ENCODE measurements at places on chromosomes 2 and 18.

GRCh38 chr2:15251753-15252152, 309.4 kb downstream of the NBAS start:
- DNase-seq: no peak

DNA sequence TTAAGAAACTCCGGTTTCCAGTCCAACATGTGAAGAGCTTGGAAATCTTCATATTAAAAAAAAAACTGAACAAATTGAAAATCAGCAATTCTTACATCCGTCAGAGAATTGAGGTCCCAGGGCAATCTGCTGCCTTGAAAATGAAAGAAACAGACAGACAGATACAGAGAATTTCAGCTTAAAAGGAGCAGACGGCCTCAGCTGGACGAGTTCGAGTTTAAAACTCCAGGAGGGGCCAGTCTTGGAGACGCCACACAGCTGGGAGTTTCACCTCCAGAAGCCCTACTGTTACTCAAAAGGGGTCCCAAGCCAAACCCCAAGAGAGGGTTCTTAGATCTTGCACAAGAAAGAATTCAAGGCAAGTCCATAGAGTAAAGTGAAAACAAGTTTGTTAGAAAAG, 226.5 kb upstream of the ARL4C start:
- DNase-seq: no peak

DNA sequence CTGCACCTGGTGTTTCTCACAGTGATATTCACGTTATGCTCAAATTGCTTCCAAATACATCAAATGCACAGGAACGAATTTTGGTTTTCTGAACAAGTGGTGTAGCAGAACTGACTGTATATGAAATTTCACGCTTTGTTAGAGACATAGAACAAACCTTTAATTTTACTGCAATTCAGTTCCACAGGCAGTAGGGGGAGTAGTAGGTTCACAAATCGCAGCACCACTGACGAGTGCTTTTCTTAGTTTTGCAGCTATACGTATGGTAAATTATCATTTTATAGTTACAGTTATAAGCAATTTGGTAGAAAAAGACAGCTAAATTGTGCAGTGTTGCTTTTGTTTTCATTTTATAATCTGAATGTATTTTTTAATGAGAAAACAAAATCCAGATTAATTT, 113.3 kb downstream of the KIAA1328 start:
- DNase-seq: no peak

DNA sequence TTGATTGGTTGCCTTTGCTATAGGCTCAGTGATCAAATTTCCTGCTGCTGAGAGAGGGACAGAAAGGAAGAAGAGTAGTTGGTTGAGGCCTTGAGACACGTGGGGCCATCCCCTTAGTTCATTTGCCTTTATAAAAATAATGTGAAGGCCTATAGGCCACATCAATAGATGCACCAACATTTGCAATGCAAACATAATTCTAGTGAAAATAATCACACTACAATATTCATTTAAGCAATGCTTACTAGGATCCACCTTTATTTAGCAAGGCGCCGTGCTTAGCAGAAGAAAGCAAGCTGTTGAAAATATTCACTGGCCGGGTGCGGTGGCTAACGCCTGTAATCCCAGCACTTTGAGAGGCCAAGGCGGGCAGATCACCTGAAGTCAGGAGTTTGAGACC, 105.3 kb upstream of the CXCR4 start:
- DNase-seq: no peak

DNA sequence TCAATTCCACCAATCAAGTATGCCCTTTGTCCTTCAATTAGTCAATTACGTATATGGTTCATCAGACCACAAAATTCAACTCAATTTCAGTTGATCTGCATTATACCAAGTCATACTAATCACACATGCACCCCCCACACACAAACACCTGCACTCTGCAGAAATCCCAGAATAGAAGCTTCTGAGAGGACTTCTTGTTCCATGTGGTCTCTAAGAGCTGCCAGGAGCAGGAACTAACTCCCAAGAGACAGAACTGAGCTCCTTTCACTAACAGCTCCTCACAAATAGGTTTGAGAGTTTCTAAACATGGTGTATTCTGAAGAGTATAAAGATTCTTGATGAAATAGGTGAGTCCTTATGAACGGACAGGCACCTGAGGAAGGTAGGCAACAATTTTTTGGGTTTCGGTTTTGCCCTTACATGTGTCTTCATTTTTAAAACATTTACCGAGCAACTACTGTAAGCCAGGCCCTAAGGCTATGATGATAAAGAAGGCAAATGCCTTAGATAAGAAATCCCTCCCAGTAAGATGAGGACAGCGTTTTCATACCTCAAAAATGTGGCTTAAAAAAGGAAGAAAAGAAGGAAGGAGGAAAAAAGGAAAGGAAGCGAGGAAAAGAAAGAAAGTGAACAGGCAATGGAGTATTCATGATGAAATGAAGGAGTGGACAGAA, 183.1 kb downstream of the PID1 start:
- no peak for DNase-seq

DNA sequence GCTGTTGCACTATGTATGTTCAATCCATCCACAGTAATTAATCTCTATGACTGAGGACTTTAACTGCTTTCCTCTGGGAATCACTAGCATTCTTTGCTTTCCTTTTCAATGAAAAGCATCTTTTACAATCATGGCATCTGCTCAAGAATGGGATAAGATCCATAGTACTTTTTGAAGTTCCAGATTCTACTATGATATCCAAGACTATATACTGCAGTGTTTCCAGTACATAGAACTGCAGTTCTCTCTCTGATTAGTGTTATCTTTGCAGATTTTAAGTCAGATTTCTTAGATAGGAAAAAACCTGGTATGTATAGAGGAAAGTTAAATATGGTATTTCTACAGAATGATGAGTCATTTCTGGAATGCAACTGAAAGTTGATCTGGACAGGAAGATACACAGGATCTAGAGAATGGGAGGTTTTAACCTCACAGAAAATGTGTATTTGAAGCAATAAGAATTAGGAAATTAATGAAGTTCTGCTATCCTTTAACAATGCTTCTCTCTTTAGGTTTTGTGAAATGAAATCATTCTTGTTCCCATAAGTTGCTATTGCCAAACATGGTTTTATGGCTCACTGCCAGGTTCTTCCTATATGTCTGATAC, 670.7 kb downstream of the ERBB4 start:
- no peak for DNase-seq

All from caudate nucleus (tissue), 63 donors.